Sigmoid colon (tissue), 7 donors: ENCODE measurements at places on chromosomes 7 and 10. TPM values are rescaled to one million over a fixed set of nuclear protein-coding genes. Genes with fewer than 3 reads are reported as not detected.
A peak's percentile ranks its signal among the peaks of the same experiment; 100 is the strongest.

DNA sequence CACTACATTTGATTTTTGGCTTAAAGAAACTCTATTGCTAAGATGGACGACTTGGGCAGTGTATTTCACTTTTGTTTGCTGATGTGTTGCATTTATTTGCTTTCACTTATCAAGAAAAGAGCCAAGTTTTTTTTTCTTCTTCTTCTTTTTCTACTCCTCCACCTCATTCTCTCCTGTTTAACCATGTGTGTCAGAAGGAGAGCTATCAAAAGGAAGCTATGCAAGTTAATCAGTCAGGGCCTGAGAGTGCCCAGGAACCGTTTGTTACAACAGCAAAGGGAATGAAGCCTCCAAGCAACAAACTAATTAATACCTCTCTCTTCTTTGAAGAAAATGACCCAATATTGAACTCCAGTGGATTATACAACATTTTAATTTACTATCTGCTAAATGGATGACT, 299.3 kb downstream of the GRM8 start:
- no peak for DNase-seq

CASTOR2 gene
- total RNA-seq = 13.3 TPM

DNA sequence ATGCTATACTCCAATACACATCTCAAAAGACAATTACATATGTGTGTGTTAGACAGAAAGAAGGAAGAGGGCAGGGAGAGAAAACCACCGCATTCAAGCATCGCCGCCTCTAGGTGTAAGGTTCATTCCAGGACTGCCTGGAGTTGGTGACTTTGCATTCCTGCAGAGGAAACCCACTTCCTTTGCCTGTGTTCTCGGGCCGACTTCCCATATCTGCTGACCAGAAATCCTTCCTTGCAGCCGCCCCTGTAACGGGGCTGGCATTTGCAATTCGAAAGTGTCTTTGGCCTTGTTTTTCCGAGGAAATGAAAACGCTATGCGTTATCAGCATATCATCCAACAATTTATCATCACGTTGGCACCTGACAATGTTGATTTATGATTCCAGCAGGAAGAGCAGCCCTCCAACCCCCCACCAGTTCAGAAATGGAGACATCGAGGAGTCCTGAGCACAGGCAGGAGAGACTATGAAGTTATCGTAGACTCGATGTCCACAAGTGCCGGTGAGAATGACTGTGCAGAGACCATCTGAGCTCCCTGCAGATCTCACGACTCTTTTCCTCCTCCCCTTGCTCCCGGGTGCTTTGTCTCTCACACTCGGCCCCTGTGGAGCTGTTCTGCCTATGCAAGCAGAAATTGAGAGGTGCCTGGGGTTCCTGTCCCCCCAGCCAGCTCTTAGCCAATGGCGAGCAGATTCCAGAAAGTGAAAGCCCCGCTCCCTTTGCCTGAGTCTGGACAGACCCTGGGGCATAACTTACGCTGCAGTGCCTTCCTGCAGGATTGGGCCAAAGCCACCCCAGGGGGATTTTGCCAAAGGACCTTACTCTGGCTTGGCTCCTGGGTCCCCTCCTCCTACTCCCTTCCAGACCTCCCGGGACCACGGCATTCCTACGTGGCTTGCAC, 68.9 kb upstream of the FOXK1 start:
- DNase-seq = peak; percentile 72

DNA sequence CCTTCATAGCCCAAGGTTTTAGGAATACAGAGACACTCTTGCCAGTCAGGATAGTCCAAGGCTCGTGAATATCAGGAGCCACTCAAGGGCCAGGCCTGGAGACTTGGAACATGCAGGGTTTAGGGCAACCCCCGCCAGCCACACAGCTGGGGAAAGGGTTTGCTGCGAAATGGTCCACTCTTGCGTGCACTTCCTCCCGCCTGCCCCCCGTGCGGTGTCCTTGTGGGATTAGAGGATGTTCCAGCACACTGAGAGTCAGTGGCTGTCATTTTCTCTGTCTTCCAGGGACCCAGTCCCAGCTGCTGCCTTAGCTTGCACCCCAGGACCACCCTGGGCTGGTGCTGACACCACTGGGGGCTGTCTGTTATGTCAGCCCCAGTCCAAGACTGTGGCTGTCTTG, 38.5 kb downstream of the POR start:
- no peak for DNase-seq

DNA sequence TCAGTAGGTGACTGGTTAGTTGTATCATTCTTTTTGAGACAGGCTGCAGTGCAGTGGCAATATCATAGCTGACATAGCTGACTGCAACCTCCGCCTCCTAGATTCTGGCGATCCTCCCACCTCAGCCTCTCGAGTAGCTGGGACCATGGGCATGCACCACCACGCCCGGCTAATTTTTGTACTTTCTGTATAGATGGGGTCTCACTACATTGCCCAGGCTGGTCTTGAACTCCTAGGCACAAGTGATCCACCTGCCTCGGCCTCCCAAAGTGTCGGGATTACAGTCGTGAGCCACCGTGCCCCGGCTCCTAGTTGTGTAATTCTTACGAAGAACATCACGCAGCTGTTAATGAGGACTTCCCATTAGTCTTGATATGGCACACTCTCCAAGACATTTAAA, 123.4 kb upstream of the VKORC1L1 start:
- DNase-seq = peak; percentile 56

GRCh38 chr10:55311848-55312635, 511.0 kb upstream of the PCDH15 start:
- DNase-seq = no peak

EBLN1 gene
- not detected for total RNA-seq

ZKSCAN1 gene
- total RNA-seq = 30.7 TPM

GRCh38 chr7:77910124-77910523, 111.6 kb downstream of the PHTF2 start:
- DNase-seq = no peak

ZNF783 gene
- 10.3 TPM for total RNA-seq

DNA sequence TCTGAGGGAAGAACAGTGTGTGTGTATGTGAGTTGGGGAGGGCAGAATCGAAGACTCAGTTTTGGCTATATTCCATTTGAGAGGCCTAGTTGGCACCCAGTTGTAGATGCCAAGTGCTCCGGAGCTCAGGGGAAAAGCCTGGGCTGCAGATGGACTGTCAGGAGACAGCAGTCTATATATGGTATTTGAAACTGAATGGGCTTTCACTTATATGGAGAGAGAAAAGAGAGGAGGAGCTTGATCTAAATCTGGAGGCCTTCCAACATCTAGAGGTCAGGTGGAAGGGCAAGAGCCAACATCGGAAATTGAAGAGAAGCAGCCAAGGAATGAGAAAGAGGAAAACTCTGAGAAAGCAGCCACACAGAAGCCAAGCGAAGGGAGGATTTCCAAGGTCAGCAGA, 350.8 kb upstream of the BMPER start:
- no peak for DNase-seq

NPSR1 gene
- total RNA-seq = not detected

GRCh38 chr10:93999401-93999851, 5.7 kb downstream of the PLCE1 start:
- DNase-seq = peak; percentile 82

- peak; percentile 37 for DNase-seq
These were observed 8.1 kb downstream of the ADCY1 start for GRCh38 chr7:45582136-45582749.

GRCh38 chr7:24907311-24907886, 72.6 kb downstream of the OSBPL3 start:
- no peak for DNase-seq

DNA sequence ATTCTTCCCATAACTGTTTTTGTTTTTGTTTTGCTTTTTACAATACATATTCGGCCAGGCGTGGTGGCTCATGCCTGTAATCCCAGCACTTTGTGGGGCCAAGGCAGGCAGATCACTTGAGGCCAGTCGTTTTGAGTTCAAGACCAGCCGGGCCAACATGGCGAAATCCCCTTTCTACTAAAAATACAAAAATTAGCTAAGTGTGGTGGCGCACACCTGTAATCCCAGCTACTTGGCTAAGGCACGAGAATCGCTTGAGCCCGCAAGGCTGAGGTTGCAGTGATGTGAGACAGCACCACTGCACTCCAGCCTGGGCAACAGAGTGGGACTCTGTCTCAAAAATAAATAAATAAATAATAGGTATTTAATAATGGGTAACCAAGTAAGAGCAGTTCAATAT, 2.3 kb downstream of the TM9SF3 start:
- no peak for DNase-seq

DNA sequence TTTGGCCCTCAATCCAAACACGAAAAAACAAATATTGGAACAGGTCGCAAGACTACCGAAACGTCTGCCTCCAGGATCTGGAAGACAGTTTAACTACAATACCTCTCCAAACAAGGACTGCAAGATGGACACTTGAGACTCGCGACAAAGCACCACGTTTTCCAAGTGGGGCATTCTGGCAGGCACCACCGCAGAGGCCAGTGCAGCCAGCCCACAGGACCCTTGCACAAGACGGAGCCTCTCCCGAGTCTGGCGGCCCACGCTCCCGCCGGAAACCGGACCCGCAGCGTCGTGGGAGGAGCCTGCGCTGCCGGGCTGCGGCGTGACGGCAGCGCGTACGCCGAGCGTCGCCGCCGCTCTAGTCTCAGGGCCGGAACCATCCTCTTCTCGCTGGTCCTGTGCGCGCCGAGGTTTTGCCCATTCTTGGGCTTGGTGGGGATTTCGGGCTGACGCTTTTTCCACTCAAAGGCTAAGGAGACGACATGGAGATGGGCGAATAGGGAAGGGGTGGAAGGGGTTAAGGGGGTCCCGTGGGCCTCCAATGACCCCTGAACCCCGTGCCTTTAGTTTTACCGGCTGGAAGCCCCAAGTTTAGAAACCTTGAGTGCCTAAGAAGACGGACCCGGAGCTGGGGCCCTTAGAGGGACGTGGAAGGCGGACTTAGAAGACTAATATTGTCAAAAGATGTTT, at the start of gene ORC5:
ORC5 (minus strand) TSS at position 283 of the 690 bp plus-strand sequence; CDS start at position 174, 109 bp downstream.
- peak; percentile 83 for DNase-seq

DNA sequence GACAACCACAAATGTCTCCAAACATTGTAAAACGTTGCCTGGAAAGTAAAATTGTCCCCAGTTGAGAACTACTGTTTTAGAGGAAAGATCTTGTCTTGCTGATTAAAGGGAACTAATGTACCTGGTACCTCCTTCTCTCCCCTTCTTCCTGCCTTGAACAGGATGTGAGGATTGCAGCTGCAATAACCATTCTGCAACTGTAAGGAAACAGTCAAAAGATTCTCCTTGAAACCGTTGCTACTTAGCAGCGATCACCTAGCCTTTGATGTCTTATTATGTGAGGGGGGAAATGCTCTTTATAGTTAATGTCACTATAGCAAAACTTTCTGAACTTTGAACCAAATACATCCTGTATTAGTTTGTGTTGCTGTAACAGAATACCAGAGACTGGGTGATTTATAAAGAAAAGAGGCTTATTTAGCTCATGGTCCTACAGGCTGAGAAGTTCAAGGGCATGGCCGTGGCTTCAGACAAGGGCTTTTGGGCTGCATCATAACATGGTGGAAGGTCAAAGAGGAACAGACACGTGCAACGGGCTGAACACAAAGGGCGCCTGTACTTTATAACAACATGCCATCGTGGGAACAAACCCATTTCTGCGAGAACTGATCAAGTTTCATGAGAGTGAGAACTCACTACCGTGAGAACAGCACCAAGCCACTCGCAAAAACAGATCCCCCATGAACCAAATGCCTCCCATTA, 54.2 kb upstream of the PARD3 start:
- DNase-seq = no peak

DNA sequence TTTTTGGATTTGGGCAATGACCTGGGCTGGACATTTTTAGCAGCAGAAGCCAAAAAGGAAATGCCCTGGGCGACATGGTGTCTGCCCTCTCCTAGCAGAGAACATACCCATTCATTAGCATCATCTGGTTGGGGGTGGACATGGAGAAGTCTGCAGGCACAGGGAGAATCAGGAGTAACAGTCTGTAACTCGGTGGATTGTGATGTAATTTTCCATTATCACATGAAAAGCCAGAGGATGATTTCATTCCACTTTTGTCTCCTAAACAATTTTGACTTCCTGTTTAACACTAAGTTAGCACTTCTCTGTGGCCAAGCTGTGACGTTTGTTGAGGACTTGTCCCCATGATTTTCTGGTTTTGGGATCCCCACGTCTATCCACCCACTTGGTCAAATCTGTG, 153.8 kb upstream of the HABP2 start:
- no peak for DNase-seq
